ENCODE measurements at places on chromosomes 1 and 21. TPM values are rescaled to one million over a fixed set of nuclear protein-coding genes. Genes with fewer than 3 reads are reported as not detected.

GRCh38 chr1:183982172-183982963, 55.2 kb downstream of the COLGALT2 start:
- no peak for DNase-seq

- no peak for DNase-seq
Measured at GRCh38 chr1:28519946-28520725, 14.3 kb downstream of the RCC1 start.

GRCh38 chr1:160741612-160742348, 2.7 kb downstream of the SLAMF7 start:
- DNase-seq, result no peak

The MAD2L2 gene
- total RNA-seq, result 28.0 TPM

The CASQ2 gene
- not detected for total RNA-seq

GRCh38 chr1:29341936-29342335, 105.6 kb downstream of the PTPRU start:
- DNase-seq, result no peak

GRCh38 chr1:212607206-212607912, 1.2 kb upstream of the ATF3 start:
- DNase-seq, result peak; percentile 39

The S100A6 gene
- total RNA-seq, result 461 TPM

The ZDHHC18 gene
- 41.1 TPM for total RNA-seq

DNA sequence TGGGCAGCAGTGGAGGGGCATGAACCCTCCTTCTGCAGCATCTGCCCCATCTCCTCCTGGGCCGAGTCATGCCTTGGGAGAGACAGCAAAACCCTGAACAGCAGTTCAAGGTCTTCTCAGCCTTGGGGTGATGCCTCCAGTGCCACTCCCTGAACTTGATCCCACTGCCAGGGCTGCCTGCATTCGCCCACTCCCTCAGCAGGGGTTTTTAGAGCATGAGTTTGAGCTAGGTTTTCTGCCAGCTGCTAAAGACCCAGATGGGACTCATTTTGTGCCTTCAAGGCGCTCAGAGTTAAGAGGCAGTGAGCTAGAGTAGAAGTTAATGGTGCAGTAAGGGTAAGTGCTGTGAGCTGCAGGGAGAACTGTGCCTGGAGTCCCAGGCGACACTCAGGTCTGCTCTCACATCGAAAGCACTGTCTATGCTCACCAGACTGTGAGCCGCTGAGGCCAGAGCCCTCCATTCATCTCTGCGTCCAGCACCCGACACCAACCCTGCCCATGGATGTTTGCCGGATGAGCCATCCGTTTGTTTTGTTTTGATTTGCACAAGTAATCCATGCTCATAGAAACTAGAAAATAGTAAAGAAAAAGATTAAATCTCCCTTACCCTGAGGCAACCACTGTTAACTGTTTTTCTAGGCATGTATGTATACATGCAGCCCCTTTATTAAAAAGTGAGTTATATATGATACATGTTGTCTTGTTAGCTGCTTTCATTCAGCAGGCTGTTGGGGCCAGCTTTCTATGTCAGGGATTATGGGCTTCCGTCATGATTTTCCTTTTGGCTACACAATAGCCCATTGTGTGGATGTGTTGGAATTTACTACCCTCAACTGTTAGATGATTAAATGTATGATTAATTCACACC, 67.8 kb downstream of the VPS26C start:
- no peak for DNase-seq

GRCh38 chr21:15793550-15794235, 63.9 kb downstream of the USP25 start:
- DNase-seq, result no peak

DNA sequence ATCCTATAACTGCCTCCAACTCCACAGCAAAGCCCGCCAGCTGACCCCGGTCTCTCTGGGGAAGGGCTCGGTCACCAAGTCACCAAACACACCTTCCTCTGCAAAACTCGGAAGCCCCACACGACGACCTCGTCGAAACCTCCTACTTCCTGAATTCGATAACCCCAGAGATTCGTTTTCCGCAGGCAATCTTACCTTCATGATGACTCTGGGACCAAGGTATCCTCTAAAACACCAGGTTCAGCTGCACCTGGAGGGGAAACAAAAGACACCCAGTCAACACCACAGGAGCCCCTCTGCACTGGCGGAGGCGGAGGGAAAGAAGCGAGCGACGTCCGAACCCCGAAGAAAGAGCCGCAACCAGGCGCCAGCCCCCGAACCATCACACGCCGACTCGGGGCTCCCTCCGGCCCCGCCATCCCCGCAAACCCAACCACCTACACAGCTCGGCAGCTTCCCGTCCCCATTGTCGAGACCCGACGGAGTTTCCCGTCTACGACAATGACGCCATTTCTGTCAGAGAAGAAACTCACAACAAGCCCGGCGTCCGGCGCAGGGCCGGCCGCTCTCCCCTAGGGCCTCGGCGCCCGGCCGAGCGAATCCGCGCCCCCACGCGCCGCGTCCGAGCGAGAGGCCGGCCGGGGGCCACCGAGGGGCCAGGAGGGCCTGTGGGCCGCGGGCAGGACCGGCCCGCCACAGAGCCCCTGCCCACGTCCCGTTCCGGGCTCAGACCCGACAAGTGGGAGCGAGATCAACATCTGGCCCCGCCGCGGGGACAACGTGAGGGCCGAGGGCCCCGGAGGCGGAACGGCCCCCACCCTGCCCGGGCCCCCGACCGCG, 1.0 kb downstream of the ARID4B start:
- DNase-seq, result peak; percentile 69

The COL11A1 gene
- 0.13 TPM for total RNA-seq

- DNase-seq, result no peak
Measured at GRCh38 chr21:29739176-29739575, 200.6 kb downstream of the GRIK1 start.

The LBR gene
- total RNA-seq, result 118 TPM

GRCh38 chr1:243266231-243266630, 10.4 kb downstream of the SDCCAG8 start:
- no peak for DNase-seq

The FAM167B gene
- total RNA-seq, result 0.66 TPM

DNA sequence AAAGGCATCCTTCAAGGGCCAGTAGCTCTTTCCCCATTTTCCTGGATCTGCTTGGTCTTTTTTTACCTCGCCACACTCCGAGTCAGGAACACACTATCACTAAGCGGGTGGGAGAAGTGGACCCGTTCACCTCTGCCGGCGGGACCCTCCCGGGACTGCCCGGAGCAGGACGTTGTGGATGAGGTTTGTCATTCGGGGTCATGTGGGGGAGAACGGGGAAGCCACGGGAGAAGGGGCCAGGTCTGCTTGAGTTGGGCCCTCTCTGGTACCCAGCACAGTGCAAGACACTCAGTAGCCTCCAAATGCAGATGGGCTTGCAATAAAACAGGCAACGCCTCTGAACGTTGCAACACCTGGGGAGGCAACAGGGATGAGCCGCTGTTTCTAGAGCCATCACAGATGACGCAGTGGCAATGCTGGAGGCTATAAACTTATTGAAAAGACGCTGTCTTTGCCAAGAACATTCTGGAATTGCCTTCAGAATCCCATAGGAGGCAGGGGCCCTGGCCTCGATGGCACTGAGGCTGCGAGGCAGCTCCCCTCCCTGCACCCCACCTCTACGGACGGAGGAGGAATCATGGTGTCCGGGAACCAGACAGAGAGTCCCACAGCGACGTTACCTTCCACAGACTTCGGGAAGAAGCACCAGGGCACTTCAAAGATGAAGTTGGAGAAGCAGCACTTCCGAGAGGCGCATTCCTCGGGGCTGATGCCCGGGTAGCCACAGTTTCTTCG, 3.8 kb downstream of the TFF2 start:
- DNase-seq, result no peak

GRCh38 chr1:174953285-174954072, 46.3 kb upstream of the CACYBP start:
- DNase-seq, result no peak

- DNase-seq, result no peak
Measured at GRCh38 chr1:162074276-162075005, 5.0 kb downstream of the NOS1AP start.

- no peak for DNase-seq
Measured at GRCh38 chr1:25806418-25806817, 6.4 kb downstream of the SELENON start.

DNA sequence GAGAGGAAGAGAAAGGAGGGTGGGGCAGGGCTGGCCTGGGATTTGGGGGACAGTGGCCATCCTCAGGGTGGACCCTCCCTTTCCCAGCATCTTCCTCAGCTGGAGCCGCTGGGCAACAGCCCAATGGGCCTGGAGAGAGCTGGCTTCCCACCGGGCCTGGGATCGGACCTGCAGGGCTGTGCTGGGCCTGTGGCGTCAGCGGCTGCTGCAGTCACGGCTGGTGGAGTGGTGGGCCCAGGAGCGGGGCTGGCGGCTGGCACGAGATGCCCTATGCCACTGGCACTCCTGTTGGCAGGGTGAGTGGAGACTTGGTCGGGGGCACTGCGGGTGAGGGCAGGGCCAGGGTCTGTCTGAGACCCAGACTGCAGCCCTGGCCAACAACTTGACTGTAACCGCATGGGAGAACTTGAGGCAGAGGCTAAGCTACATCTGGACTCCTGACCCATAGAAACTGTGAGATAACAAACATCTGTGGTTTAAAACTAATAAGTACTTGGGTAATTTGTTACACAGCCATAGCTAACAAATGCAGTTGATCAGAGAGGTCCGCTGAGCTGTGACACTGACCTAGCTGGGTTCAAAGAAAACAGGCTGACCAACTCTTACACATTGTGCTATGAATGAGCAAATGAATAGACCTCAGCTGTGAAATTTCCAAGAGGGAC, 17.9 kb downstream of the C1orf167 start:
- DNase-seq, result no peak

The KLHL20 gene
- 32.8 TPM for total RNA-seq

The HORMAD1 gene
- total RNA-seq, result 0.55 TPM

GRCh38 chr1:16441282-16441665, 750 bp downstream of the NECAP2 start:
- no peak for DNase-seq

DNA sequence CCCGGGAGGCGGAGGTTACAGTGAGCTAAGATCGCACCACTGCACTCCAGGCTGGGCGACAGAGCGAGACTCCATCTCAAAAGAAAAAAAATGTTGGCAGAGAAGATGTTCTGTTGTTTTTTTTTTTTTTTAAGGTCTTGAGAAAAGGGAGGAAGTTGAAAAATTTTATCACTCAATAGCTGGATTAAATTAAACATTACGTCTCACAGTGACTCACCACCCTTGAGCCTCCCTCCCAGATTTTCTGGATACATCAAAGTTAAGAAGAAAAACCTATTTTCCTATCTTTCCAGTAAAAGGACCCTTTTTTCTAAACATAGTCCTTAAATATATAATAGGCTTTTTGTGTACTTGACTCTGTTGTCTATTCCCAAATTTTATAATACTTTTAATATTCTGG, 35.5 kb downstream of the IFNAR1 start:
- DNase-seq, result no peak

The ATPAF1 gene
- total RNA-seq, result 31.2 TPM

GRCh38 chr1:225544263-225544662, 108.7 kb downstream of the ENAH start:
- DNase-seq, result no peak

DNA sequence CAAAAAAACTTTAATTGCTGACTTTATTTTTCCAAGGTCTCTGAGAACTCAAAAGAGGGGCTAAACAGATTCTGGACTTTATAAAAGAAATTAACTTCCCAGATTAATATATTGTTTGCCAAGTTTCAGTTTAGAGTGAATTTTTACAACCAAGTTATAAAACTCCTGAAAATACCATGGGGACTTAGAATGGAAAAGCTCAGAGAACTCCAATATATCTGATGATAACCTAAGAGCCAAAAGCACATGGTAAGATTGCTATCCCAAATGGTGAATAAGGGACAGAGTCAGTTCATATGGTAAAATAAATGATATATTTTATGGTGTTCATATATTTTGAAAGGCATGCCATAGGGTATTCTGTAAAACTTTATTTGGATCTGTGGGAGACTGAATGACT, 470.9 kb downstream of the TTLL7 start:
- no peak for DNase-seq

DNA sequence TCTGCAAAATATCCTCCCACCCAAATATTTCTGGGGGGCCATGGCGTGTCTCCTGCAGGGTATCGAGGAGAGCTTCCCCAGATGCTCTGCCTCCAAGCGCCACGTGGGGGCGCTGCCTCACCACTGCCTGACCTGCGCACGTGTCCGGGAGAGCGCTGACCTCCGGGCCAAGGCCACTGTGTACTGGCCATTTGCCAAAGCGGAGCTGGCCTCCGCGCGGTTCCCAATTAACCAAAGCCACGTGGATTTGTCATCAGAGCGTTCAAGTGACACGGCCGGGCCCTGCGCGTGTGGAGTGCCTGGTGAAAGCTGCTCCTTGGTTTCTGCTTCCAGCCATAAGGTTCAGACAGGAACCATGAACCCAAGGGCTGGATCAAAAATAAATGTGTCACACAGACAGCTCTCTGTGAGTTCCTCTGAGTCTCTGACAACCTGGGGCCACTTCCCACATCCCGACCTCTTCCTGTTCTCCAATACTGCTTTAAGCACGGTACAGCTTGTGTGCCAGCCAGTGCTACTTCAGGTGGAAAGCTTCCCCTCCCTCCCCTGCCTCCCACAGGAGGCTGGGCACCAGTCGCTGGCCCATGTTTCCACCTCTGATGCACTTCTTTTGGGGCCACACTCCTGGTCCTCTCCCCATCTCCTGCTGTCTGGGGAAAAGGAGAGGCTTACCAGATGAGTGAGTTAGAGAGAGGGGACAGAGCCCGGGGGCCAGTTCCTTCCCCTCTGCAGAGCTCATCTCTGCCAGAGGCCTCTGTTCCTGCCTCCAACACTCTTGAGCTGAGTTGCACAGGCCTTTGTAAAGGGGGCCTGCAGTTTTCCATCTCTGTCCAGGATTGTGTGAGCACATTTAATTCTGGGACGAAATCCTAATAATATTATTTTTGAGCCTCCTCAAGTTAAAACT, 26.1 kb downstream of the ZP4 start:
- no peak for DNase-seq

GRCh38 chr1:86596224-86596623, 49.3 kb downstream of the CLCA4 start:
- no peak for DNase-seq

DNA sequence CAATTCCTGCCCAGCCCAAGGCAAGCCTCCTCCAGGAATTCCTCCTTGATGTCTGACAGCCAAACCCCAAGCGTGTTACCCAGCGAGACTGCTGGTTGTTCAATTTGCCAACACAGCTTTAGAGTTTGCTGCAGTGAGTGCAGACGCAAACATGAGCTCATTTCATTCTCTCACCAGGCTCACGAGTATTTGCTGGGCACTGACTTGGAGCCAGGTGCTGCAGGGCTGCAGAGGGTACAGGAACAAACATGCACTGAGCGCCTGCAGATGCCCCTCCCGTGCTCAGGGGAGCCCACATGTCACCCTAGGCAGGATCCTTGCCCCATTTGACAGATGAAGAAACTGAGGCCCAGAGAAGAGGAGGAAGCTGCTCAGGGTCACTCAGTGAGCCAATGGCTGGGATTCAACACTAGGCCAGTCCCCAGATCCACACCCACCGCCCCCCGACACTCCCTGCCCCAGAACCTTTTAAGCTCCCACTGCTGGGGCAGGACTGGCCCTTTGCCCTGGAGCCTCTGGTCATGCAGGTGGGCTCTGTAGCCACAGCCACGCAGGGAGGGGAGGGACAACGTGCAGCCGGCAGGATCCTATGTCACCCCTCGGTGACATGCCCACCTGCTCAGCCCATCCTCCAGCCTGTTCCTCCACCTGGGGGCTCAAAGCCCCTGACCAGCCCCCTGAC, 363.7 kb downstream of the MATN1 start:
- no peak for DNase-seq

The INSRR gene
- total RNA-seq, result not detected

GRCh38 chr1:65691972-65692371, 100.7 kb upstream of the PDE4B start:
- DNase-seq, result no peak

- DNase-seq, result no peak
Measured at GRCh38 chr21:46189213-46189958, 5.1 kb upstream of the SPATC1L start.

The TDRD5 gene
- not detected for total RNA-seq

All from T-cell (primary cell).